ENCODE measurements at places on chromosomes 12 and 14. TPM values are rescaled to one million over a fixed set of nuclear protein-coding genes. Genes with fewer than 3 reads are reported as not detected.

DNA sequence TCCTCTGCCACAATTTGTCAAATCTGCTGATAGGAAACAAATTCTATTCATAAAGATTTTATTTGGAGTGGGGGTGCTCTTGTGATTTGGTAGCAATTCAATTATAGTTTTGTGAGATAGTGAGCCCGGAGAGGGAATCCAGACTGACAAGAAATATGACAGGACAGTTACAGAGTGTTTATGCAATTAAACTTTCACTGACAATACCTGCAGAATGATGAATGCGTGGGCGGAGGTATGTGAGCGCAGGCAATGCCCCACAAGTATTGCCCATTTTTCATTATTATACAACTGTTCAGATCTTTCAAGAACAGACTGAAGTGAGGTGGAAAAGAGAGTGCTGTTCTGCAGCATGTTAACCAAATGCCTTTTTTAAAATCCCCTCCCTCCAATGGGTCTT lies 259.0 kb downstream of the EGLN3 start:
- H3K27ac ChIP-seq = no peak overlapping the region
- no peaks in the 10 kb centered on the region for H3K36me3 ChIP-seq
- H3K4me1 ChIP-seq = peaks cover 52% of the 10 kb centered on the region
- no peak for DNase-seq
- H3K27me3 ChIP-seq = no peaks in the 10 kb centered on the region

- H3K27ac ChIP-seq = no peak overlapping the region
- no peaks in the 10 kb centered on the region for H3K36me3 ChIP-seq
- H3K27me3 ChIP-seq = no peaks in the 10 kb centered on the region
- H3K4me1 ChIP-seq = no peaks in the 10 kb centered on the region
- H3K4me3 ChIP-seq = no peak overlapping the region
These were observed 51.6 kb upstream of the SRP54 start for GRCh38 chr14:34931206-34931605.

DNA sequence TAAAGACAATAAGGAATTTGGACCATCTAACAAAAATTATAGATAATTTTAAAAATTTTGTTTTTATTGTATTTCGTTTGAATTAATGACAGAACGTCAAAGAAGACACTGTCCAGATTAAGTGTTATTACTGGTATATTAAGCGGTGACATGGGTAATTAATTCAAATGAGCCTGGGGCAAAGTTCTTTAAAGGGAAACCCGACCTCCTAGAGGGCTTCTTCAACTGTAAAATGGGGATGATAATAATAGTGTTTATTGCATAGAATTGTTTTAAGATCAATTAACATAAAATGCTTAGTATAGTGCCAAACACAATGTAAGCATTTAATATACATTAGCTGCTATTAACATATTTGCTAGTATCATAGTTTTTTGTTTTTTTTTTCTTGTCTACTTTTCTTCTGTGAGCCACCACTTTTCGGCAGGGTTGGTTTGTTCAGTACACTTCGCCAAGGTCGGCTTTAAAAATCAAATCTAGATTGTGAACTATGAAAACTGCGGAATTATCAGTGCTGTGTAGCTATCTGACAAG lies 514 bp upstream of the LARP4 start:
- peak overlapping the region; percentile 93 for H3K27ac ChIP-seq
- peak; percentile 82 for DNase-seq
- peak overlapping the region; percentile 81 for H3K4me3 ChIP-seq
- no peaks in the 10 kb centered on the region for H3K36me3 ChIP-seq
- H3K27me3 ChIP-seq = no peaks in the 10 kb centered on the region

DNA sequence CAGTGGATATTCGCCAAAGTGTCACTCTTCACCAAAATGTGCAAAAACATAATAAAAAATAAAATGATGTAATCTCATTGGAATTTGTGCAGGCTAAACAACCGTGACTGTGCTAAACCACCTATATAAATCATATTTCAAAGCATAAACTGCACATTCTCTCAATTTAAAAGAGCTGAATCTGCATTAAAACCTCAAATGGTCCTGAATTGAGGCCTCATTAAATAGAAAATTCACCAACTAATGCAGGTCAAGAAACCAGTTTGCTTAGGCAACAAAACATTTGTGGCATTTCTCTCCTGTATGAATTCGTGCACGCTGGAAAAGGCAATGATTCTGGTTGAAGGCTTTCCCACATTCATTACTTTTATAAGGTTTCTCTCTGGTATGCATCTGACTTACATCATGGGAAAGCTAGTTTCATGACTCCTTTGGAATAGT lies 80.1 kb upstream of the IFNG-AS1 start:
- H3K36me3 ChIP-seq = no peaks in the 10 kb centered on the region
- DNase-seq = no peak
- H3K4me3 ChIP-seq = no peak overlapping the region
- no peaks in the 10 kb centered on the region for H3K4me1 ChIP-seq
- no peak overlapping the region for H3K27ac ChIP-seq

B4GALNT3 gene
- 0.30 TPM for total RNA-seq

GRCh38 chr12:79547735-79548609 lies 142.8 kb downstream of the PAWR start:
- no peak overlapping the region for H3K4me3 ChIP-seq
- peak; percentile 71 for DNase-seq
- H3K27me3 ChIP-seq = no peaks in the 10 kb centered on the region

GRCh38 chr14:88660056-88660455 lies 97.2 kb downstream of the ZC3H14 start:
- no peak for DNase-seq
- no peaks in the 10 kb centered on the region for H3K4me1 ChIP-seq
- H3K27ac ChIP-seq = no peak overlapping the region
- H3K27me3 ChIP-seq = no peaks in the 10 kb centered on the region

- H3K27me3 ChIP-seq = no peaks in the 10 kb centered on the region
- H3K4me3 ChIP-seq = no peak overlapping the region
- H3K36me3 ChIP-seq = peaks cover 31% of the 10 kb centered on the region
- DNase-seq = peak; percentile 72
These were observed 12.8 kb downstream of the CFAP73 start for GRCh38 chr12:113162102-113163029.

GRCh38 chr14:105042813-105043212 lies 21.9 kb upstream of the CDCA4 start:
- DNase-seq = no peak
- H3K27ac ChIP-seq = no peak overlapping the region
- peaks cover 3% of the 10 kb centered on the region for H3K4me1 ChIP-seq
- 0 out of 2 replicates have a peak, but pooled peaks cover 3% of the 10 kb centered on the region for H3K27me3 ChIP-seq

DNA sequence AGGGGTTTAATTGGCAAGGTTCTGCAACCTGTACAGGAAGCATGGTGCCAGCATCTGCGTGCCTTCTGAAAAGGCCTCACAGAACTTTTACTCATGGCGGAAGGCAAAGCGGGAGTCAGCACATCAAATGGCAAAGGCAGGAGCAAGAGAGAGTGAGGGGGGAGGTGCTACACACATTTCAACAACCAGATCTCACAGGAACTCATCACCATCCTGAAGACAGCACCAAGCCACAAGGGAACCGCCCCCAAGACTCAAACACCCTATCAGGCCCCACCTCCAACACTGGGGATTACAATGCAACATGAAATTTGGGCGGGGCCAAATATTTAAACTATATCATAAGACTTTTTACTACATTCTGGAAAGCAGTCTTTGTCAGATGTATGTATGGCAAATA lies 38.0 kb upstream of the FKBP4 start:
- no peak for DNase-seq
- no peak overlapping the region for H3K4me3 ChIP-seq
- no peaks in the 10 kb centered on the region for H3K36me3 ChIP-seq
- no peak overlapping the region for H3K27ac ChIP-seq

- H3K27me3 ChIP-seq = no peaks in the 10 kb centered on the region
- H3K36me3 ChIP-seq = no peaks in the 10 kb centered on the region
- H3K4me3 ChIP-seq = no peak overlapping the region
- peaks cover 19% of the 10 kb centered on the region for H3K4me1 ChIP-seq
- H3K27ac ChIP-seq = no peak overlapping the region
These were observed 1.4 kb upstream of the MYH6 start for GRCh38 chr14:23409475-23409874.

DNA sequence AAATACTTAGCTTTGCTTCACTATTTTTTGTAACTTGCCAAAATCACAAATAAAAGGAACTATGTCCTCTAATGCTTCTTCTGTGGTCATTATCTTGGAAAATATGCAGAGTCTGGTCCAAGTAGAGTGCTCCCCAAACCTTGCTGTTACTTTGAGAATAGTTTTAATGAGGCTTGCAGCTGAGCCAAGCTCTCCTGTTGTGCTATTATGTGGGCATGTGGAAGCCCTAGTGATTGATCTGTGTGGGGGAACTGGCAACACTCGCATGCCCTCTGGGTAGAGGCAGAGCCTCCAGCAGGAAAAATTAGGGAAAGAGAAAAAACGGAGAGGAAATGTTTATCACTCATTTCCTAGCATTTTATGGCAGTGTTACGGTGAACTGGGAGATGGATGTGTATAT lies 473.1 kb downstream of the EGLN3 start:
- H3K27ac ChIP-seq = no peak overlapping the region
- no peaks in the 10 kb centered on the region for H3K36me3 ChIP-seq
- H3K4me3 ChIP-seq = no peak overlapping the region
- no peak for DNase-seq
- peaks cover 35% of the 10 kb centered on the region for H3K4me1 ChIP-seq

C12orf54 gene
- not detected for total RNA-seq

DNA sequence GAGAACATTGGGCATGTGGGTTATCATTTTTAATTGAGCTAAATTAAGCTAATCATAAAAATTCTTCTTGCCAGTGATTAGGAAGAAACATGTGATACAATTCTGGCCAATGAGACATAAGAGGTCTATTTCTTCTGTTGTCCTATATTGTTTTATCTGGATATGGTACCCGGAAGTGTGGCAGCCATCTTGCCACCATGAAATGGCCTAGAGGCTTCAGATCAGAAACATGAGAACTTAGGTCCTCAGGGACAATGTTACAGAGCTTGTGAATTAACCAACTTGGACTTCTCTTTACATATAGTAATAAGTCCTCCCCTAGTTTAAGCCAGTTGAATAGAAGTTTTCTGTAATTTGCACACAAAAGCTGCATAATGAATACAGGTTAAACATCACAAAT lies 30.5 kb downstream of the MBIP start:
- no peaks in the 10 kb centered on the region for H3K4me1 ChIP-seq
- no peak overlapping the region for H3K27ac ChIP-seq
- DNase-seq = peak; percentile 55
- H3K36me3 ChIP-seq = peaks cover 7% of the 10 kb centered on the region

SCN8A gene
- 0.22 TPM for total RNA-seq

DNA sequence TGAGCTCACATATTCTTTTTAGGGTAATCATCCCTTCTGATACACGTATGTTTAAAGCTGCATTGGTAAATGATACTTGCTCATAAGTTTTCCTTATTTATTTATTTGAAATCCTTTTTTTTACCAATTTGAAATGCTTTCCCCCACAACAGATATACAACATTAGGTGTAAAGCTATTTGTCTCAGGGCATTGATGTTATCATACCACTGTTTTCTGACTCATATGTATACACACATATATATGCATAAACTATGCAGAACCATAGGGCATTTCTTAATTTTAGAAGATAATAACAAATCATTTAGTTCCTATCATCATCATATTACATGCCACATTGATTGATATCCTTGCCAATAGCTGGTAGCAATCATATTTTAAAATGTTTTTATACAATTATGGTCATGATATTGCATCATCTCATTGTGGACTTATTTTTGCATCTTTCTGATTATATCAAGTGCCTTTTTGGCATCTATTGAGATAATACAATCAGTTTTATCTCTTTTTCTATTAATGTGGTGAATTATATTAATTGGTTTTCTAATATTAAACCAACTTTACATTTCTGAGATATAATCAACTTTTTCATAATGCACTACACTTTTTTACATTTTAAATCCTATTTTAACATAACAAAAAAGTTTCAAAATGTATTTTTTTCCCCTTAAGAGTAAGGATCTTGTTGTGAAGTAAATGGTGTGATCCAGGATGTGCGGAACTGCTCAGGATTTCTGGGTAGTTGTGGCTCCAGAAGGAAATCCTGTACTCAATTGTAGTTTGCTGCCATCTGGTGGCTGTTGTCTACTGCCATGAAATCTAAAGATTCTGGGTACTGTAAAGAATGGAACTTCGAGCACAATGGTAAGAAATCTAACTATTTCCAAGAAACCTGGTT lies 16.7 kb downstream of the OR9K2 start:
- no peaks in the 10 kb centered on the region for H3K27me3 ChIP-seq
- no peaks in the 10 kb centered on the region for H3K4me1 ChIP-seq
- H3K4me3 ChIP-seq = no peak overlapping the region
- H3K36me3 ChIP-seq = no peaks in the 10 kb centered on the region
- no peak overlapping the region for H3K27ac ChIP-seq

- H3K36me3 ChIP-seq = no peaks in the 10 kb centered on the region
- H3K27me3 ChIP-seq = no peaks in the 10 kb centered on the region
- H3K4me3 ChIP-seq = no peak overlapping the region
- H3K27ac ChIP-seq = no peak overlapping the region
- no peak for DNase-seq
- H3K4me1 ChIP-seq = no peaks in the 10 kb centered on the region
These were observed 73.3 kb downstream of the EID3 start for GRCh38 chr12:104376650-104377513.

DPF3 gene
- total RNA-seq = 3.1 TPM

DCAF11 gene
- total RNA-seq = 103 TPM

GRCh38 chr14:58107947-58108552 lies 44.0 kb downstream of the ARMH4 start:
- no peaks in the 10 kb centered on the region for H3K36me3 ChIP-seq
- no peaks in the 10 kb centered on the region for H3K27me3 ChIP-seq
- no peak overlapping the region for H3K27ac ChIP-seq
- H3K4me1 ChIP-seq = no peaks in the 10 kb centered on the region
- H3K4me3 ChIP-seq = no peak overlapping the region
- DNase-seq = peak; percentile 91

EID3 gene
- 2.7 TPM for total RNA-seq

DNA sequence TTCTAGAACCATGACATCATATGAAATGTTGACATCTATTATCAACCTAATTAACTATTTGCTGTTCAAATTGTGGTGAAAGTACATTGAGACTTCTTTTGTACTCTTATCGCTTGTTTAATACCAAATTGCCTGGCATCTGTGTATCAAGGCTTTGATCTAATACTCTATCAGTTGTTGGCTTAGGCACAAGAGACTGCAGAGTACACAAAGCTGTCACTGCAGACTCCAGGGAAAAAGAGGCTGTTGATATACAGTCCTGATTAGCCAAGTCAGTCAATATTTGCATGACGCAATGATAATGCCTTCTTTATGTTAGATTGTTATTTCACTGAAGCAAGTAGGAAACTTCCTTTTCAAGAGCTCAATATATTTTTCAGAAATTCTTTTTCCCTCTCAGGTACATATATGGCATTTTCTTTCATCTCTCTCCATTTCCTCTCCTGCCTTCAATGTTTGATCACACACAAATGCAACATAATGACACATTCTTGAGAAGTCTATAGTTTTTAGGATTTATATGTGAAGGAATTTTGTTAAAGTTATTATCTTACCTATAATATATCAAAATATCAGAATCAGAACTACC lies 32.3 kb upstream of the PTCSC3 start:
- no peak overlapping the region for H3K27ac ChIP-seq
- H3K36me3 ChIP-seq = no peaks in the 10 kb centered on the region
- no peak overlapping the region for H3K4me3 ChIP-seq
- H3K4me1 ChIP-seq = no peaks in the 10 kb centered on the region
